ENCODE measurements at places on chromosomes 12 and 14.

DNA sequence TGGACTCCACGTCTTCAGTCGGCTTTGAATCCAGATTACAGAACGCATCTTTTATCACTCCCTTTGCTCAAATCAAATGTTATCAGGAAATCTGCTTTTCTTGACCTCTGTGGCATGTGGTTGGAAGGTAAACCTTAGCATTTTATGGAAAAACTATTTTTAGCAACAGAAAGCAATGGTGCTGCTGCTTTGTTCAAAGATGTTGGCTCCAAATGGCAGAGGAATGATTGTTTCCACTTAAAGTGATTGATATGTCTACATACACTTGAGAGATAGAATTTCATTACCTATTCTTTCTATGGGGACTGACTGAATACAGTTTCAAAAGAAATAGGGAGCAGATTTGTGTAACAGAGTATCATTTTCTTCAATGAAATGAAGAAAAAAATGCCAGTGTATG lies 761.2 kb downstream of the NOVA1 start:
- DNase-seq, result no peak

DNA sequence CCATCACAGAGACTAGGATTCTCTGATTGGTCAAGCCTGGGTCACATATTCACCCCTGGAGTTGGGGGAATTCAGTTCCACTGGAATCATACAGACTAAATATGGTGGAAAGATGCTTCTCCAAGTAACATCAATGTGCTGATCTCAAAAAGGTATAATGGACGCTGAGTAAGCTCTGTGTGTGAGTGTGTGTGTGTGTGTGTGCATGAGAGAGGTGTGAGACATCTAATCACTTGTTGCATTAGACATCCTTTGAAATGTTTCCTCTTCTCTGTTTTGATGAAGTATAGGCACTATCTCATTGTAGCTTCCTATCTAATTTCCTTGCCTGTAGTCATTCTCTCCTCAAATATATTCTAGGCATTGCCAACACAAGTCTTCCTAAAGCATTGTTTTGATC lies 5.0 kb upstream of the RAB3IP start:
- DNase-seq, result no peak

DNA sequence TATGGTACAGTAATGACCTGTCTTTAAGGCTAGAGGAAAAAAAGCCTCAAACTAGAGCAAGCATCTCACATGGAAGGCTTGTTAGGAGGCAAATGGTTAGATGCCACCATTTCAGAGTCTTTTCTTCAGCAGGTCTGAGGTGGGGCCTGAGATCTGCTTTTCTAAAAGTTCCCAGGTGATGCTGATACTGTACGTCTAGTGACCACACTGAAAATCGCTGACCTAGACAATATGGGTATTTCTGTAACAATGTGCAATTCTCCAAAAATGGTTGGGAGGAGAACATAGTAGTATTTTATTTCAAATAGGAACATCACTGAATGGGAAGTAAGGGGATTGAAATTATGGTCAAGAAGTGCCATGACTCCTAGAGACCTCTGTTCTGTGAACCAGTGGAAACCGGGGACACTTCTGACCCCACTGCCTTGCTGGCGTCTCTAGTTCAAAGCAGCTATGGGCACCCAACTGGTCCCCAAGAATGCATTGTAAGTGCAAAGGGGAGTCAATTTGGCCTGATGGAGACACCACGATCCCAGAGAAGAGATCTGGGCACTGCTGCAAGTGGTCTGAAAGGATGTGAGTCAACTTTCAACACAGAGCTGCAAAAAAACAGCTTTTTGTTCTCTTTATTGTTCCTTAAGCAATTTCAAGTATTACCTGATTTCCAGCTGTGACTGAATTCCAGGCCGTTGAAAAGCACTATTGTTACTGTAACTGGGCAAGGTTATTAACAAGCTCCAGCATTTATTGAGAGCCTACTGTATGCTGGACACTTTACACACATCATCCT lies 54.4 kb upstream of the PLEKHG7 start:
- no peak for DNase-seq

- no peak for DNase-seq
Measured at GRCh38 chr14:77140359-77141213, 1.0 kb downstream of the ZDHHC22 start.

GRCh38 chr12:106645074-106645421 lies 62.2 kb downstream of the RFX4 start:
- no peak for DNase-seq
